ENCODE measurements at places on chromosomes 13 and 19.
A peak's percentile ranks its signal among the peaks of the same experiment; 100 is the strongest.

- no peak for DNase-seq
Measured at GRCh38 chr19:38647966-38648768, 718 bp downstream of the ACTN4 start.

DNA sequence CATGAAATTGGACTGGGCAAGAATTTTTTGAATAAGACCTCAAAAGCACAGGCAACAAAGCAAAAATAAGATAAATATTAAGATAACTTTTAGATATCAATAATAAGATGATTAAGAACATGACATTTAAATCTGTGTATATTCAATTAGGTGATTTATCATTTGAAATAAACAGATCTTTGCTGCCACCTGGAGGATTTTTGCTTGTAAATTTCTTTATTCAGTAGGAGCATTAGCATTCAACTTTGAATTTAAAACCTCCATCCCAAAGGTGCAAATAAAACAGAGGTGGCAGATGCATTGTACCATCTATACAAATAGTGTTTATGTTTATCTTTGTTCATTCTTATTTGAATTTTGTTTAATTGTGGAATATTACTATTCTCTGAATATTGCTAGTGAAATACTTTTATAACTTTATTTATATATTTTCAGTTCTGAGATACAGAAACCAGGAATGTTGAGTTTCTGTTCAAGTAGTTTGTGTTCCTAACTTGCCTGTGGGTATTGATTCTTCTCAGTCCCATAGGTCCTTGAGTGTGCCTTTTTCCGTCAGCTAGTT, 20.9 kb downstream of the COG6 start:
- peak; percentile 24 for DNase-seq

DNA sequence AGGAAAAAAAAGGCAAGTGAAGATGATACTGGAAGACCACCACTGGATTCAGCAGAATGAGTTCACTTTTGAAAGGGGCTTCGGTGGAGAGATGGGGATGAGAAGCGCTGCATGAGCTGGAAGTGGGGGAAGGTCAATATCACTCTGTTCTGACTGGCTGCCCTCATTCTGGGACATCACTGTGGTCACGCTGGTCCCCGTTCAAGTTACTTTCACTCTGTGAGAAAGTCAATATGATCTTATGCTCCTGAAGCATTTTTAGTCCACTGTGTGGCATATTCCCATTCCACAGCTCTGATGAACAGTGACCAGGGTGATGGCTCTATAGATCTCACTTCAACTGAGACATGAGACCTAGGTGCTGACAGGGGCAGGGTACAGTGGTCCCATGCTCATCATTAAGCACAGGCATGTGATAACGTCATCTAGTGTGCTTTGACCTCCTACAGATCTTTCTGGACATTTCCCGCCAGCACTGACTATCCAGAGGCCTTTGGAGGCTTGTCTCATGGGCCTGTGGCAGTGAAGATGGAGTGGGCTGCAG, 40.2 kb upstream of the GPR183 start:
- DNase-seq = no peak

DNA sequence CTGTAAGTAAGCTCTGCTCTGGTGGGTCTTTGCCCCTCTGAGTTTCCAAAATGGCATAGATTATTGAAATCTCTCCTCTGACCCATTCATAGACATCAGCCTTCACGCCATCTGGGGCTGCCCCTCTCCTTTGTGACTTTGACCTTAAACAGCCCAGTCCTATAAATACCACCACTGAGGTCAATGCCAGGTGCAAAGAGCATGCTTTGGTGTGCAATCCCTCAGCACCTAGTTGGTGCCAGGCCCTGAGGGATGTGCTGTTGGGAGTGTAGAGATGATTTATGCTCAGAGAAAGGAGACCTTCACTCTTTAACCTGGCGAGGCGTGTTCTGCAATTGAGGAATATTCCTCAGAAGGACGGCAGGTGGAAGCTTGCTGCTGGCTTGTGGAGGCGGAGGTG, 121.7 kb upstream of the TSHZ3 start:
- no peak for DNase-seq

- DNase-seq = no peak
Measured at GRCh38 chr13:65940720-65941119, 1289.4 kb downstream of the PCDH9 start.

GRCh38 chr19:56132316-56132822, 8.7 kb upstream of the ZNF444 start:
- no peak for DNase-seq

GRCh38 chr13:106523576-106523975, 11.9 kb downstream of the EFNB2 start:
- DNase-seq = peak; percentile 49

- no peak for DNase-seq
Measured at GRCh38 chr13:23707674-23708073, 137.5 kb downstream of the TNFRSF19 start.

- no peak for DNase-seq
Measured at GRCh38 chr19:57850553-57851017, 926 bp downstream of the ZNF587 start.

GRCh38 chr13:26839682-26840081, 79.1 kb upstream of the GPR12 start:
- DNase-seq = no peak

DNA sequence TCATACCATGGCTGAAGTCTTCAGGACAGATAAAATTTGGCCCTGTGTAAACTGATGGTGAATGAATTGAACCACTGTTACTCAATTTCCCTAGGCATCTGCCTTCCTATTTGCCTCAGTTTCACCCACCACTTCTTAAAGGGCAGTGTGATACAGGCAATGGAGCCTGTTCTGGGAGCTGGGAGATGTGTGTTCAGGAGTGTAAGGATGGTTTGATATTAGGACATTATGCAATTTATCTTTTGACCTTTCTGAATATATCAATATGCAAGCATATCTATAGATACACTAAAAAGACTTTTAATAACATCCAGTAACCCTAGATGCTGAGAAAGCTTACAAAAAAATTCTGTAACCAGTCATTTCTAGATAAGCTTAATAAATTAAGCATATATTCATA, 14.6 kb downstream of the IZUMO2 start:
- DNase-seq = no peak

- DNase-seq = no peak
Measured at GRCh38 chr13:33349288-33349985, 63.9 kb upstream of the STARD13 start.

GRCh38 chr13:28588296-28588695, 70.6 kb upstream of the POMP start:
- no peak for DNase-seq

GRCh38 chr13:27403727-27404385, 20.6 kb upstream of the GTF3A start:
- no peak for DNase-seq

DNA sequence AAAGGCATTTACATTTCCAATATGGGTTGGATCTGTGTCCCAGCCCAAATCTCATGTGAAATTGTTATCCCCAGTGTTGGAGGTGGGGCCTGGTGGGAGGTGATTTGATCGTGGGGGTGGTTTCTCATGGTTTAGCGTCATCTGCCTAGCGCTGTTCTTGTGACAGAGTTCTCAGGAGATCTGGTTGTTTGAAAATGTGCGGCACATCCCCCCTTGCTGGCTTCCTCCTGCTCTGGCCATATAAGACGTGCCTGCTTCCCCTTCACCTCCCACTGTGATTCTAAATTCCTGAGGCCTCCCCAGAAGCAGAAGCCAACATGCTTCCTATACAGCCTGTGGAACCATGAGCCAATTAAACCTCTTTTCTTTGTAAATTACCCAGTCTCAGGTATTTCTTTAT, 126.2 kb upstream of the FNDC3A start:
- DNase-seq = no peak

DNA sequence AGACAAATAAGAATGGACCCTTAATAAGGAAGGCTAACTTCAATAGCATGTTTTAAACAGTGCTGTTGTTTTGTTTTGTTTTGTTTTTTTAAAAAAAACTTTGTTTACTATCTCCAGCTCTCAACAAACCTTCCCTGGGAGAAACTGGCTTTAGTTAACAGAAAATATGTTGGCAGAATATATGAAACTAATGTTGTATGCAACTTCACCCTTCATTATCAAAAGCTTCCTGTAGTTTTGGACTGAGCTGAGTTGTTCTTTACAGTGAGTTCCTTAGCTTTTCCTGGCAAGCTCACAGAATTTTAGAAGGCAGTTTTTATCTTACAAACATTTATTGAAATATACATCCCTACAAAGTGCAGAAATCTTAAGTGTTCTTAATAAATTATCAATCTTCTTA, 2480.7 kb upstream of the PCDH20 start:
- DNase-seq = no peak

- no peak for DNase-seq
Measured at GRCh38 chr13:28447206-28447605, 47.7 kb downstream of the FLT1 start.

DNA sequence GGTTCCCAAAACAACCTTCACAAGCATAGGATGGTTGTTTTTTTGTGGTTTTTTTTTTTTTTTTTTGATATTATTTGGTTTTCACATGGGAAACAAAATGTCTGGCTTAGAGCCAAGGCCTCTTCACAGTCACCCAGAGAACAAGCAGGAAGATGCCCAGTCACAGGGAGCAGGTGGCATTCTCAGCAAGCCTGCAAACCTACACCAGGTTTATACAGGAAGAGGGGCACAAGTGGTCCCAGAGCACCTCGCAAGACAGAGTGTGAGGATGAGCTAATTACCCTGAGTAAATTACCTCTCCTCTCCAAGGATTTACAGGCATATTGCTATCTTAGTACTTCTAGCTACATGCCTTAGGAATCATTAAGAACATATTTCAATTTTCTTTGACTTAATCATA, 1375.6 kb downstream of the EFNB2 start:
- no peak for DNase-seq

DNA sequence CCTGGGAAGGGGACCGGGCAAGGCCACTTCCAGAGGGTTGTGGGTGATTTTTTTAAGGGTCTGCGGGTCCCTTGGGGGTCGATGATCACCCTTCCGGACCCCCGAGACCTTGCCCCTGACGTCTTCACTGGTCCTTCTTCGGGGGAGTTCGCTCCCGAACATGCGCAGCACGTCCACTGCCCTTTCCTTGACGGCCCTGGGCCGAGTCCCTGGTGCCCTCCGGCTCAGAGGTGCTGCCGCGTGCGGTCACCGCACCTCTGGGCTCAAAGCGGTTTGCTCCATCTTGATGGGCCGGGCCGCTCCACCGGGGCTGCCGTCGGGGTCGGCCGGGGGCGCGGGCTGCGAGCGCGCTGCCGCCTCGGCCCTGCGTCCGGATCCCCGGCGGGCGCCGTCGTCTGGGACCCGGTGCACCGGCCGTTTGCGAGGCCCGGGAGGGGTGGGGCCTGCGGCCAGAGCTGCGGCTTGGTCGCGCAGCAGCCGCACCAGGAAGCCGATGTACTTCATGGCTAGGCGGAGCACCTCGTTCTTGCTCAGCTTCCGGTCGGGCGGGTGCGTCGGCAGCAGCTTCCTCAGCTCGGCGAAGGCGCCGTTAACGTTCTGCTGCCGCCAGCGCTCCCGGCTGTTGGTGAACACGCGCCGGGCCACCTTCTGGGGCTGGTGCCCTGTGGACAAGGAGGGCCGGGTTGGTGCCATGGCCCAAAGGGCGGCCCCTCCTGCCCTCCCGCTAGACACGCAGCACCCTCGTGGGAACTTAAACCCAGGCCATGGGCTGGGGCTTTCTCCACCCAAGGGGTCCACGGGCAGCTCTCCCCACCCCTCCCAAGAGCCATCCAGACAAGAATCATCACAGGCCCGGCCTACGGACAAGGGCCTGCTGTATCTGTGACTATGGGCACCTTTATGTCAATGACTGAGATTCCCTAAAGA, 3.3 kb downstream of the LYL1 start:
- no peak for DNase-seq

DNA sequence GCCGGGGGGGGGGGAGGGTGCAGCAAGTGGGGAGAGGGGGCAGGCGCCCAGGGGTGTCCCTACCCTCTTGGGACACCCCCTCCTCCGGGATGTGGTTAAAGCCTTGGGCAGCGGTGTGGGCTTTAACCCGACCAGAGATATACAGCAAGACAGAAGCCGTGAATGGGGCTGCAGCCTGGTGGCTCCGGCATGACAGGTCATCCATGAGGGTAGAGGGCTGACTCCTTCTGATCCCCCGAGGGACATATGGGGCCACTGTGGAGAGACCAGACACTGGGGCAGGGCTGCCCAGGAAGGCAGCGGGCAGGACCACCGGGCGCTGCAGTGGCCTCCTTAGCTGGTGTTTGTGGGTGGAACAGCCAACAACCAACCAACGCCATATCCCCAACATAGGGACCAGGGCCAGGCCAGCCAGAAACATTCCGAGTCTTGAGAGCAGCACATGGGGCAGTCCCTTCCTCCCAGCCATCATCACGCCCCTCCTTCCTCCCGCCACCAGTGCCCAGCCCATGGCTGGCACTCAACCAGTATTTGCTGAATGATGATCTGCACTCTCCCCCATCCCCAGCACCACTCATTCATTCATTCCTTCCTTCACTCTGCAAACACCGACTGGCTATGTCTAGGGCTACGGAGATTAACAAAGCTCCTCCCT, 18.2 kb downstream of the ELAVL1 start:
- no peak for DNase-seq

DNA sequence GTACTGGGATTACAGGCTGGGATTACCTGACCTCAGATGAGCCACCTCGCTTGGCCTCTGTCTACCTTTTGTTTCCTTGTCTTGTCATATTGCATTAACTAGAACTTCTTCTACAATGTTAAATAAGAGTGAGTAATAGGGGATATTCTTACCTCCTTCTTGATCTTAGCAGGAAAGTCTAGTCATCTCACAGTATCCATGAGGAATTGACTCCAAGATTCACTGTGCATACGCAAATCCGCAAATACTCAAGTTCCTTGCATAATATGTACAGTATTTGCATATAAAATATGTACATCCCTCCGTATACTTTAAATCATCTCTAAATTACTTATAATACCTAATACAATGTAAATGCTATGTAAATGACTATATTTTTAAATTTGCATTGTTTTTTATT, 78.3 kb downstream of the POLR1D start:
- no peak for DNase-seq

- DNase-seq = no peak
Measured at GRCh38 chr13:47415048-47415447, 518.2 kb upstream of the HTR2A start.

DNA sequence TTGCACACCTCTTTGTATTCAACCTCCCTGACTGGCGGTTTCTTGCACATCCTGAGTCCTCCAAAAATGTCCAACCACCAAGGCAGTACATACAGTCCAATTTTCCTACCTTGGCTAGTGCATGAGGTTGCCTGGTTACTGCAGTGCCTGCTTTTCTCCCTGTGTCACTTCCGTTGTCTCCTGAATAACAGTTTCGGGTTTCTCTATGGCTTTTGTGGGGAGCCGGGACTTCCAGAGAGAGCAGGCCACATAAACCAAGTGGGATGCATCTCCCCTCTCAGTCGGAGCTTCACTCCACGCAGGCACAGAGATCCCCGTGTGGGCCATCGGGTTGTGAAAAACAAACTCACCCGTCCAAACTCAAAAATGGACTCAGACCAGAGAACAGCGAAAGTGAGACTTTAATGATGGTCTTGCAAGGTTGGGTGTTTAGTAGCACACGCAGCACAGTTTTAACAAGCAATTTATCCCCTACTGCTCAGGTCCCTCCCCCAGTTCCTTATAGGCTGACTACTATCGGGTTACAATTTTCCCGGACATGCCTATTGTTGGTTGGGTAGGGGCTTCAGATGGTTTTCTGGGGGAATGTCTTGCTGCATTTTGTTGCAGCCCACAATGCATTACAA, 173.1 kb downstream of the POU4F1 start:
- no peak for DNase-seq

GRCh38 chr13:94968040-94968756, 255.9 kb upstream of the SOX21 start:
- no peak for DNase-seq

All from DMS 273 treated with DMSO at 0.1 percent for 48 hours (cell line).